ENCODE measurements at places on chromosomes 11 and 22.

DNA sequence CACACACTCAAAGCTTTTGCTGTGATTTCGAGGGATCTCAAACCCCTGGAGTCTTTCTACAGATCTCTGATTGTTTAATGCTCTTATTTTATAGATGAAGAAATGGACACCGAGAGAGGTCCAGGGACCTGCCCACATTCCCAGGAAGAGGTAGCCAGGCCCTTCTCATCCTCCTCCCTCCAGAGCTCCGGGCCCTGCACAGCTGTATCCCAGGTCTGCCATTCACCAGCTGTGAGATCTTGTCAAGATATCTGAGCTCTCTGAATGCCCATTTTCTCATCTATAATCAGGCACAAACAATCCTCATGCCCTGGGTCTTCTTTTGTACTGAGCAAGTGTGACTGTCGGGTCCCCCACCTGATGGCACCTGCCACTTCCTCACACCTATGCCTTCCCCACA, 98.2 kb upstream of the ALX4 start:
- DNase-seq = no peak

DNA sequence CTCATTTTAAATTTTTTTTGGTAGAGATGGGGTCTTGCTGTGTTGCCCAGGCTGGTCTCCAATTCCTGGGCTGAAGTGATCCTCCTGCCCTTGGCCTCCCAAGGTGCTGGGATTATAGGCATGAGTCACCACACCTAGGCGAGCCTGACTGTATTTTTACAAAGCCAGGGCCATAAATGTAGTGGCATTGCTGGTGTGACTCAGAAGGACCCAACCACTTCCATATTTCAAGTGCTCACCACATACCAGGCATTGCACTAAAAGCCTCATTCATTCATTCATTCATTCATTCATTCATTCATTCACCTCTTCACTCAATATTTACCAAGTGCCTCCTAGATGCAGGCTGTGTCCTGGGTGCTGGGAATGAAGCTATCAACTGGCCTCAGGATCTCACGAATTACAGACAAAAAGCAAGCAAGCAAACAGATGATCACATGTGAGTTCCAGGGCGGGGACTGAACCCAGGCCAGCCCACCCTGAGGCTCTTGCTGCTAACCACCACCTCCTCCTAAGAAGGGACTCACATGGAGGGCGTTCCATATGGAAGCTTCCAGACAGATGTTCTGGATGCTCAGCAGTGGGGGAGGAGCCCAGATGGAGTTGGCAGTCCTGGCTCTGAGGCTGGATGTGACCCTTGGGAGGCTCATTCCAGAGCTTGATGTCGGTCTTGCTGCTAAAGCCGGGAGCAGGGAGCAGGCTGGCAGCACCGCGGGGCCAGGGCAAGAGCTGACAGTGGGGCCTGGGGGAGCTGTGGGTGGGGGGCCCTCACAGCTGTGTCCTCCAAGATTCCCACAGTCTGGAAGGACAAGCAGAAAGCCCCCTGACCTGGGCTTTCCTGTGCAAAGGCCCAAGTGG, 158.8 kb downstream of the CTTN start:
- no peak for DNase-seq

DNA sequence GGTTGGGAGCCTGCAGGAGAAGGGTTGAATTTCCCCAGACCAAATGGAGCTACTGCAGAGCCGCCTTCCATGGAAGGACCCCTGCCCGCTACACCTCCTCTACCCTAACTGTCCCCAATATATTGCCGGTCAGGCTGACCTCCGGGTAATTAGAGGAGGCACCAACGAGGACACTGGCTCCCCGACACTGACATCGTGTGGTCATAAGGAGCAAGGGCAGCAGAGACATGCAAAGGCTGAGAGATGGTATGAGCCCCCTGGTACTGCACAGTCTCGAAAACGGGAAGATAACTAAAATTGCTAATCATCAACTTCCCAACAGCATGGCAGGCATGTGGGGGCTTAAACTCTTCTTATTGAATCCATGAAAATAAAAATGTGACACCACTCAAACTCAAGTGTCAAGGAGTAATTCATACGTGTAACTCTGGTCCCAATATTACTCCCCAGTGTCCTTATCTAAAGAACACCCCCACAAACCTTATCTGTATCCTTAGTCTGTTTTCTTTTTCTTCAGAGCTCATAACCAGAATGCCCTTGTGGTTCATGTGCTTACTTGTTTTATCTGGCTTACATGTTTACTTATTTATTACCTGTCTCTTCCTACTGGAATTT, 4.4 kb downstream of the CAVIN3 start:
- DNase-seq = no peak

GRCh38 chr22:50734343-50734771, 3.6 kb upstream of the ACR start:
- DNase-seq = no peak

- DNase-seq = no peak
Observed at GRCh38 chr11:134040386-134041302, 28.2 kb upstream of the JAM3 start.

GRCh38 chr11:74279256-74279655, 32.2 kb downstream of the P4HA3 start:
- DNase-seq = no peak

- no peak for DNase-seq
Observed at GRCh38 chr11:121213362-121213893, 79.1 kb upstream of the SC5D start.

DNA sequence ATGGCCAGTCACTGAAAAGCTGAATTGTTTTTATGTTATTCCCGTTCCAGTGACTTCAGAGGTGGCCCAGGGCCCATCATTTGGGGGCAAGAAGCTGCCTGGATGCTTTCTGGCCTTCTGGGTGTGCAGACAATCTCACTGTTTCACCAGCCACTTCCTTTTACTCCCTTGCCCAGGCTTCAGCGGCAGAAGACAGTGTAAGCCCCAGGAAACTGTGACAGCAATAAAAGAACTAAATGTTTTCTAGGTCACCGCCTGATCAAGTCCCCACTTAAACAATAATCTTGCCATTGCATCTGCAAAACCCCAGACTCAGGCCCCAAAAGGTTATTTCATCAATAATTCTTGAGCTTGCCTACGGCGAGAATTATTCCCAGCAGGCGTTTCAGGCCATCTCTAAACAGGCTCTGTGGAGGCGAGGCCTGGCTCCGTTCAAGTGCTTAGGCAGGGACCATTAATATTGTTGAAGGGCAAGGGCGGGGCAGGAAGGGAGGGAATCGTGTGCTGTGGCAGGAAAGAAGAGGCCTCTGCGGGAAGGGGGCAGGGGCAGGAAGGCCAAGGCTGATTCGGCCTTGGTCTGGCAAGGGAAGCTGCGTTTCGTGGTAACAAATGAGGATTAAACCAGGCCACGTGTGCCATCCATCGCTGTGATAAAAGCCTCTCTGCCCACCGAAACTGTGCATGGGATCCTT, 252.3 kb downstream of the KIRREL3 start:
- DNase-seq = no peak

GRCh38 chr11:72038491-72038890, 39.8 kb downstream of the IL18BP start:
- no peak for DNase-seq

GRCh38 chr11:68324241-68324640, 11.8 kb downstream of the LRP5 start:
- DNase-seq = no peak

DNA sequence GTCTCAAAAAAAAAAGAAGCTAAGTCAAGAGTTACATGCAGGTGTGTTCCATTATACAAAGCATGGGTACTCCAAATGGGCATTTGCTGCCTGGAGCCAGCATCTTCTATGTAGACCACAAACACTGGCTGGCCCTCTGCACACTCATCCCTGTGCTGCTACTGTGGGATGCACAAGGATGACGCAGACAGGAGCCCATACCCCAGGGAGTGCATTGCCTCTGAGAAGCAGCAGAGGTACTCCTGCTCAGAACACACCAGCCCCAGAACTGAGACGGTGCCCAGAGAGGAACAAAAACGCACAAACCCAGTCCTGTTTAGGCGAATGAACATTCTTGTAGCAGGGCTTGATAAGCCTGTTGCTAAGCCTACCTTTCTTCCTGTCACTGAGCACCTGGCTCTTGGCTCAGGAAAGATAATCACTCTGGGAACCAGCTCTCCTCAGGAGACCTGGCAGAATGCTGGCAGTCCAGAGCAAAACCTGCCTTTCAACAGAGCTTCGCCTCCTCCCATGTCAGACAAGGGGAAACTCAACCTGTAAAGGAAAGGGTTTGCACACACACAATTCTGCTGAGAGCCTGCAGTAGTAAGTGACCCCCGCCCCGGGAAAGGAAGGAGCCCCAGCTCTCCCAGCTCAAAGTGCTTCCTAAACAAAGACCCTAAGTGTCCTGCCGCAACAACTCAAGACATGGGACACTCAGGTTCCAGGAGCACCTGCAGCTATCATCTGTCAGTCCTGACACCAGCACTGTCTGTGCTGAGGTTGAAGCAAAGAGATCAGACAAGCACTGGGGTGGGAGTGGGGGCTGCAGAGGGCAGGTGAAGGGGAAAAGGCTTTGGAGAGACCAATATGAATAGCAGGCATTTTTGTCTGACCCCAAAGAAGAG, 145.7 kb downstream of the TENM4 start:
- no peak for DNase-seq

GRCh38 chr11:93579187-93579751, 36.1 kb upstream of the SMCO4 start:
- DNase-seq = no peak

DNA sequence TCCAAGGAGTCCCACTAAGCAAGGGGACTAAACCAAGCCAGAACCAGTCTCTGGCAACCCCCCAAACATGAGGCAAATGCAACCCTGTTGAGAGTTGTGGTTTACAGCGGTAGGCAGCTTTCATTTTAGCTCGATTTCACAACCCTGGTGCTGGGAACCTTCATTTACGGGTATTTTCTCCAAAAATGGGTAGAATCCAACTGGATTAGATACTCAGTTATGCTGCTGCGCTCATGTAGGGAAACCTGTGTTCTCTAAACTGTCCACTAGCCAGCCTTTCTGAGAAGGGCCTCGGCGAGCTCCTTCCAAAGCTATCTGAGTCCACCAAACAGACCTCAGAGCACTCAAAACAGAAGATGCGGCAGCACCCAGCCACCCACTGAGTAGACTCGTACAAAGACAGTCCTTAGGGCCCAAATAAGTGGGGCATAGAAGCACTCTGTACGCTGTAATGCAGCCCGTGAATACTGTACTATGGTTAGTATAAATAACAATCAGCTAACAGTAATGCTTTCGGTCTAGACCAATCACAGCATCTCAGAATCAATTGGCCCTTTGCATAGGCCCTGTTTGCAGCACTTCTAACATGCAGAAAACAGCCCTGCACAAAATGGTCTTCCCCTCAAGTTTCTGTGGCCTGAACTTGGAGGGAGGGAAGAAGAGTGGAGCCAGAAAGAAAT, 104.7 kb downstream of the ETS1 start:
- DNase-seq = no peak

DNA sequence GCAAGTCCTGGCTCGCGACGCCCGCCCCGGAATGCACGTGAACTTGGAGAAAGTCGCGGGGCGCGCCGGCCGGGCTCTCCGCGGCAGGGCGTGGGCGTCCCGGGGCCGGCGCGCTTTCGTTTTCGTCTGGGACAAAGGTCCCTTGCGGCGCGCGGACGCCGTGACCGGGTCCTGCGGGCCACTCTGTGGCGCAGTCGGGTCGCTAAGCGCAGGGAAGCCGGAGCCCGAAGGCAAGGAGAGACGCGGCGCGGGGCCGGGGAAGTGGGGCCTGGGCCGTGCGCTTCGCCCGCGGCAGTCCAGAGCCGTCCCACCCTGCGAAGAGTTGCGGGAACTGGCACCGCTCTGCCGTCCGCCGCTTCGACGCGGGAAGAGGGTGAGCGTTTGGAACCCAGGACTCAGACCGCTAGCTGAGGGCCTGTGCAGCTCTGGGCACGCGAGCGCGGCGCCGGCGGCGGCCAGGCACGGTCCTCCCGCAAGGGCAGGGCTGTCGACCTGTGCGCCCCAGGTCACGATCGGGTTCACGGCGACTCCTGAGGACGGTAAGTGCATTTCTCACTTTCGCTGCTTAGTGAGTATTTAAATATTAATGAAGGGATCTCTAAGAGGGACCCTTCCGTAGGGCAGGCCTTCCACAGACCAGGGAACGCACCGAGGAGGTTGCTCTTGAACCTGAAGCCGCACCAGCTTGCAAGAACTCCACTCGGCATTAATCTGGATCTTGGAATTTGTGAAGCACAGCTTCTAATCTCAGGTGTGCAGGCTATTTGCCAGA, 78.0 kb upstream of the PPARA start:
- DNase-seq = no peak

GRCh38 chr11:108322666-108323065, 99.8 kb downstream of the ATM start:
- DNase-seq = no peak

DNA sequence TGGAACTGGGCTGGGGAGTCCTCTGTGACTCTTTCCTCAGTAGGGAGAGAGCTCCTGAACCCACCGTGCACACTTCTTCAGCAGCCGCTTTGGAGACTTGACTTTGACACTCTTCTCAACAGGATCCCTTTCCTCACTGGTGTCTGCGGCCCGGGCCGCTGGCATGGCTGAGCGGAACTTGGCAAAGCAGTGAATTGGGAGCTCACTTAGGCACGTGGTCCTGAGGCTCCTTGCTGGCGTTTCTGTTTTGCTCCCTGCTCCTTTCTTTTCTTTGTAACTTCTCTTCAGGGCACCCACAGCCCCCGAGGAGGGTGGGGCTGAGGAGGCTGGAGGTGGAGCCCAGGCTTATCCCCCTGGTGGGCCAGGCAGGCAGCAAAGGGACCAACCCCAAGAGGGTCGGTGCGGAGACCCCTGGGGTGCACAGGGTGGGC, 8.4 kb upstream of the KCNQ1OT1 start:
- DNase-seq = no peak

GRCh38 chr22:48534395-48534958, 1293.2 kb downstream of the BRD1 start:
- DNase-seq = no peak
